ENCODE measurements at places on chromosomes 2 and 18.

DNA sequence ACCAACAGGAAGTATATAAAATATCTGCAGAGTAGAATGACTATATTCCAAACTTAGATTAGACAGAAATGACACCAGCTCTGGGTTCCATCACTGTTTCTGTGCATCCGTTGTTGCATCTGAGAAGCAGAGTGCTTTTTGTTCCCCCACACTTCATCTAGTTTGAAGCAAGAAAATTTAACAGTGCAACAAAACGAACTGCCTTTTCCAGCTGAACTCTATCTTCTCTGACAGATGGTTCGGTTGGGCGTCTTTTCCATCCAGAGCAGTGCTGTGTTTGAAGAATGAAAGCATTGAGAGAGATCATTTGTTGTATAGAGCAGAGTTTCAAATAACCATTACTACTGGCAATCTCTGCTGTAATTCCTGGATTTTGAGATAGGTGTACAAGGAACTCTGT, 757.5 kb downstream of the DPP10 start:
- DNase-seq = no peak

DNA sequence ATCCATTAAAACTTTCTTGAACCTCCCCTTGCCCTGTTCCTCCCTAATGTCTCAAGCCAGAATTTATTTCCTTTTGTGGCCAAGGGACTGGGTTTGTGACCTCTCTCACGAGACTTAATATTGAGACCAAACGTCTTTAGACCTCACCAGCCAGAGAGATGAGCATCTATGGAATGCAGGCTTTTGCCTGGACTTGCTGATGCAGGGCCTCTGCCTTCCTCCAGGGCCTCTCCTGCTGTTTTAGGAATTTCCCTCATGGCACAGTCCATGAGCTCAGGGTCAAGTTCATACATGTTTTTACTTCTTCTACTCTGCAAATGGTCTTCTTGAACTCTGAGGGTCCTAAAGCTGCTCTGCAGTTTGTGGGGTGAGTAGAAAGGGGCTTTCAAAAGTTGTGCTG, 22.3 kb downstream of the IL1B start:
- DNase-seq = no peak

GRCh38 chr2:26556309-26557243, 78.7 kb upstream of the OTOF start:
- DNase-seq = no peak

- no peak for DNase-seq
Measured at GRCh38 chr18:50848061-50848551, 28.3 kb upstream of the MRO start.

- DNase-seq = no peak
Measured at GRCh38 chr2:186440506-186440905, 45.6 kb upstream of the ZC3H15 start.

Measured in activated B cell treated with CpG ODN at 0.5 μM for 24 hours (primary cell).